T-helper 17 cell (primary cell): ENCODE measurements at places on chromosomes 1 and 21. TPM values are rescaled to one million over a fixed set of nuclear protein-coding genes. Genes with fewer than 3 reads are reported as not detected.

GRCh38 chr1:48793863-48794262 is 17.2 kb upstream of the BEND5 start:
- no peak for DNase-seq

DMBX1 gene
- not detected for total RNA-seq

DNA sequence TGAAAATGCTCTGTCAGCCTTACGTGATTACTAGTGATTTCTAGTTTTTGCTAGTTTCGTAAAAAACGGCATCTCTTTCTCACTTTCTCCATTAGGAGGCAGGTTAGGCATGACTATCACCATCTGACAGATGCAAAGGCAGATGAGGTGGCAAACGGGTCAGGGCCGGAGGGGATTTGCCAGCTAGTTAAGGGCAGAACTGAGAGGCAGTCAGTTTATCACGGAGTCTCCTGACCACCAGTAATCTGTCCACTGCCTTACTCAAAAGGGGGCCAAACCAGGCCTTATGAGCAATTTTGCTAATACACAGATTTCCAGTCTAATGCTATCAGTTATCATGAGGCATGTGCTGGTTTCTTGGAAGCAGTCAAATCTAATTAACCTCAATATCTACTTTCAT is 159.3 kb downstream of the TSEN15 start:
- no peak for DNase-seq

DNA sequence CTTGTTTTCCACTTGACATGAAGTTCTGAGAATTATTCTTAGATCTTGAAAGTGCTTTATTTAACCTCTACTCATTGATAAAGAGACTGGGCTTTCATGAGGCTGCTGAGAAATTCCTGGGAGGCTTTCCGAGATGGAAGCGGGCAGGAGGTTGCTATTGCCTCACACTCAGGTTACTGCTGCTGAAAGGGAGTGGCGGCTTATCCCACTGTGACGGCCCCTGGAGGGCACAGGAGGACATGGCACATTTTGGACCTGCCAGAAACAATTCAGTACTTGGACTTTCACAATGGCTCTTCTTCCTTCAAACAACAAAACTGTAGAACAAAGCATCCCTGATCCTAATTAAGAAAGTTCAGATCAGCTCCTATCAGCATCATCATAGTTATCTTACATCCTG is 16.2 kb upstream of the MARK1 start:
- DNase-seq: no peak

DNA sequence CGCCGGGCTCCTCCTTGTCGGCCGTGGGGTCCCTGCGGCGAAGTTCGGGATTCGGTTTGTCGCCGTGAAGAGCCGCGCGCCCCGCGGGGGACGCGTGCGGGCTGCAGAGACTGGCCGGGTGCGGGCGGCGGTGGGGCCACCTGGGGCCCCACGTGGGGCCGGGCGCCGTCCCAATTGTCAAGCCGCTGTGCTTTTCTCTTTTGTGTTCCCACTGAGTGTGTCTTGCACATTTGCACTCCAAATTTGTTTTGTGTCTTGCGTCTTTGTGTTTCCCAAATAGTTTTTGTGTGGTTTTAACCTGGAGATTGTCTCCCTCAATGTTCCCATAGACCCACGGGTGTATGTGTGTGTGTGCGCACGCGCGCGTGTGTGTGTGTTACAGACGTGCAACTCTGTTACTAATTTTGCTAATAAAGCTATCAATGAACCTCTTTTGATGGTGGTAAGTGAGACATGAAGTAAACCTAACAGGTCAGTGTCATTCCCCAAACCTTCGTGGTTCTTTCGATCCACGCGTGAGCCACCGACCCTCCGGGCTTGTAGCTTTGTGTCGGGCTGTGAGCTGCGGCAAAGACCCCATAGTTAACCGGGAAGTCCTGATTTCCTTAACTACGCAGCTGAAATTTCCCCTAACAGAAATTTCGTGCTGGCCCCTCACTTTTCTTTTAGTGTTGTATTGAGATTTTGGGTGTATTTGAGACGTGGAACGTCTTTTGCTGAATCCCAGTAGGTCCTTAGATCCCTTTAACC is 708 bp downstream of the PRDM2 start:
- peak; percentile 35 for DNase-seq

GRCh38 chr1:55399346-55399745 is 184.2 kb upstream of the USP24 start:
- no peak for DNase-seq

GRCh38 chr1:110897681-110898080 is 24.7 kb downstream of the CD53 start:
- DNase-seq: no peak
